ENCODE measurements at places on chromosomes 5 and 9.

GRCh38 chr9:122315534-122315933, 50.9 kb downstream of the MRRF start:
- no peak for DNase-seq

GRCh38 chr5:113250341-113250953, 184.3 kb downstream of the TSSK1B start:
- DNase-seq = no peak

DNA sequence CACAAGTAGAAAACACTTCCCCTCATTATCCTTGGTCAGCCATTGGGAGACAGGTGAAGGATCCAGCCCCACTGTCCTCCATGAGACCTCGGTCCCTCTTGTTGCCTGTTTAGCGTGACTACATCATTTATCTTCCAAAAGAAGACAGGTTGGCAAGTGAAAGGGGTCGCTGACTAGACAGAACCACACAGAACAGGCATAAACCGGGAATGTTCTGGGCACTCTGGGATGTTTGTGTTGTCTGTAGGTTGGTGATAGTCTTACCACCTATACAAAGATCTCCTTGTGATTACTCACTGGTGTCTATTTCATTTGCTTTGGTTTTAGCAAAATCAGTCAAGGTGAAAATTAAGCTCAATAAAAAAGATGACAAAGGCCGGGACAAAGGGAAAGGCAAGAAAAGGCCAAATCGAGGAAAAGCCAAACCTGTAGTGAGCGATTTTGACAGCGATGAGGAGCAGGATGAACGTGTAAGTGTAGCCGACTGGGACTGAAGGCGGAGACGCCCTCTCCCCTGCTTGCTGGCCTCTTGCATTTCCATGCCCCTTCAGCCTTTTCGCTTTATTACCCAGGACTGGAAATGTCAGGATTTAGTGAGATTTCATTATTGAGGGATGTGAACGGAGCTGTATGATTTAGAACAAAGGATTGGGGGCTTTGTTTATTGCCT, 175.9 kb downstream of the SMARCA2 start:
- DNase-seq = no peak

DNA sequence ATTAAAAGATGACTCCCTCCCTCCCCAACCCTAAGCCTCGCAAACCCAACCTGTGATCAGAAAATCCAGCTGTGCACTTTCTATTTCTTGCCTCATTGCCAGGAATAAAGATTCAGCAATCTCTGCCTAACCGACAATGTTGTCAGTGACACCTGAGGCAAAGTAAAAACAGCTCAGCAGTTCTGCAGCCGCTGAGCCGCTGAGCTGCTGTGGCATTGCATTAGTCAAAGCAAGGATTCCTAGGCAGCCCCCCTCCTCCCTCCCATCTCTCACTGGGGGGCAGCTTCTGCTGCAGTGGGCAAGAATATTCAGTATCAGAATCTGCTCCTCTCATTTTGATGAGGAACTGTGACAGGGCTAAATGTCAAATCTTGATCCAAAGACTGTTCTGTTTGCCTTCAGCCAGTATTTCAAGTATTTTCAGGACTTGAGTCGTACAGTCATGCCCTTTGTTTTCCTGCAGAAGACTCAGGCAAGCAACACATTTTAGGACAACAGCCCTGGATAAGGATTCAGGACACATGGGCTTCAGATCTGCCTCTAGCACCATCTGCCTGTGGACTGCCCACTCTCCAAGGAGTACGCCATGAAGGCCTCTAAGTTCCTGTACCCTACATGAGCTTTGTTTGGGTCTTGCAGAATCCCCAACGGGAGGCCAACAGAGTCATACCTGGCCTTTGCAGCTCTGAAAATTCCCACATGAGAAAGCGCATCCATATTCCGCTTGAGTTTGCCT, 41.1 kb upstream of the DAP start:
- DNase-seq = no peak

DNA sequence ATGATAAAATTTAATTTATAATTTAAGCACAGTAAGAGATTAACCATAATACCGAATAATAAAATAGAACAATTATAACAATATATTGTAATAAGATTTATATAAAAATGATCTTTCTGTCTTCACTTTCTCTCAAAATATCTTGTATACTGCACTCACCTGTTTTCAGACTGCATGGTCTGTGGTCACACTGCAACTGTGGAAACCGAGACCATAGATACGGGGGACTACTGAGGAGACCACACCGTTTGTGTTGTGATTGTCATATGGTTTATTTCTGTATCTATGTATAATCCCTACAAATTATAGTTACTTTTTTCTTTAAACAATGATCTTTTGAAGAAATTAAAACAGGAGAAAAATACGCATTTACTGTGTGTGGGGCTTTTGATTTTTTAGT, 78.8 kb upstream of the TNFAIP8 start:
- no peak for DNase-seq

GRCh38 chr5:93587597-93588351, 4.8 kb downstream of the NR2F1 start:
- no peak for DNase-seq

GRCh38 chr5:6419340-6419852, 29.3 kb upstream of the UBE2QL1 start:
- no peak for DNase-seq

DNA sequence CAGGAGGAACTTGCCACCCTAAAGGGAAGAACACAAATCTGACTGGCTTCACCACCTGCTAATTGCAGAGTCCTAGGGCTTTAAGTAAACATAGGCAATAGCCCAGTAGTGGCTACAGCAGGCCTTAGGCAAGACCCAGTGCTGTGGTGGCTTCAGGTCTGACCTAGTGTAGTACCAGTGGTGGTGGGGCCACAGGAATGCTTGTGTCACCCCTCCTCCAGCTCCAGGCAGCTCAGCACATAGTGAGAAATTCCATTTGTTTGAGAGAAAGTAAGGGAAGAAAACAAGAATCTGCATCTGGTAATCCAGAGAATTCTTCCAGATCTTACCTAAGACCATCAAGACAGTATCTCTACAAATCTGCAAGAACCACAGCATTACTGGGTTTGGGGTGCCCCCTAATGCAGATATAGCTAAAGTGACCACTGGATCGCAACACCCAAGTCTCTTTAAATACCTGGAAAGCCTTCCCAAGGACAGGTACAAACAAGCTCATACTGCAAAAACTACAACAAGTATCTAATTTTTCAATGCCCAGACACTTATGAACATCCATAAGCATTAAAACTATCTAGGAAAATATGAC, 102.6 kb upstream of the TRPM3 start:
- DNase-seq = no peak

DNA sequence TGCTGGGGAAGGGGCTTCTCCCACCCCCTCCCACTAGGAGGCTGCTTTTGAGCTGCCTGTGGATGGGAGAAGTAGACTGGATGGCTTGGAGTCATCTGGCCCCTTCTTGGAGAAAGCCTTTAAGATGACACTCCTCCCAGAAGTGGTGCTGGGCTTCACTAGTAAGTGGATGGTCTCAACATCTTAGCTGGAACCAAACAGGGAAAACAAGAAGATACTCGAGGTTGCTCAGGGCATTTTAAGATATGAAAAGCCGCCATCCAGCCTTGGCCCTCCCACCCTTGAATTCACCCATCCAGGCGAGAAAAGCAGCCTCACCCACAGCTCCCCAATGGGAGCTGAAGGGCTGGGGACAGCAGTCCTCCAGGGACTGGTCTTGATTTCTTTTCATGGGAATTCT, 7.8 kb upstream of the SMIM32 start:
- no peak for DNase-seq

DNA sequence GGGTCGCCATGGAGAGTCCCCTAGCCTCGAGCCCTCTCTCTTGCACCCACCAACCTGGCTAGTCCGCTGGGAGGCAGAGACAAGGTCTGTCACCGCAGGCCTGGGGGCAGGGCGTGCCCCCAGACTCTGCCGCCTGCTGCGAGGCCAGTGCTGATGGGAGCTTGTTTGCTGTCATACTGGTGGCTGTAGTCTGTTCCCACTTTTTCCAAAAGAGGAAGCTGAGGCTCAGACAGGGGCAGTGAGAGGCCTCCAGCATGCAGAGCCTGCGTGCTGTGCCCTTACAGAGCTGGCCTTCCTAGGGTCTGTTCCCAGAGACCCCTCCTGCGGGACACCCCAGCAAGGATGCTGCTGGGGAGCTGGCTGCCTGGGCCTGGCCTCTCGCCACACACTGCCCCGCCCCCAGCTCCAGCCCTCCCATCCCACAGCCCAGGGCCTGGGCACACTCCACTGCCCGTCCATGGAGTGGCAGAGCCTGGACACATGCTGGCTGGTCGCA, 21.0 kb upstream of the SUSD3 start:
- no peak for DNase-seq

DNA sequence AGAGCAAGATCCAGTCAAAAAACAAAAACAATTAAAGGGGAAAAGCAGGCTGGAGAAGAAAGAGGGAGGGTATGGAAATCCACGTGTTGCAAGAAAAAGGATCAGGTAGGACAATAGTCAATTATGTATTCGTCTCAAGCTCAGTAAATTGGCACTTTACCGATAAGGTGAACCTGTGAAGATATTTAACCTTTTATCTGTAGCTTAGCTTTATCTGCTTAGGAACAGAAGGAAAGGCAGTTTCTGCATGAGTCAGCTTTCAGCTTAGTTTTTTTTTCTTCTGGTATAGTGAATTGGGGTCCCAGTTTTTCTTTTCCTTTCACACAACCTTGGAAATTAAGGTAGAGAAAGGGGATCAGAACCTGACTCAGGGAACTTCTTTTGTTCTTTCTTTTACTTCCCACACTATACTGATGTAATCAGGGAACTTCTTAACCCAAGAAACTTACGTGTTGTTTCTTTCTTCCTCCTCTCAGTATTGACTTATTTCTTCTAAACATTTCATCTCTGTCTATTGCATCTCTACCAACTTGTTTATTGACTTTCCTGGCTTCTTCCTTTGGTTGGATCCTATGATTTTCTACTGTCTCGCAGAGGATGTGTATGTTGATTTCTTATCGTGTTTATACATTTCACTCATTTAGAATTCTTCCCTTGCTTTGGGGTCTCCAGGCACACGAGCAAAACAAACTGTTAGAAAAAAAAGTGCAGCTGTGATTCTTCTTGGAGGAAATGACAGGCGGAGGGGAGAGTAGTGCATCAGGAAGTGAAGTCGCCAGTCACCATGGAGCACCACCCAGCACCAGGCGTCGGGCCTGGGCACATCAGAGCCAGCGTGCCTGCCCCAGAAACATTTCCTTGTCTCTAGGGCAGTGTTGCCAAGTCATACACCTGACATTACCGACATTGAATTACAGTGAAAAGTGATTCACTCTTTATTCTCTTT, 123.0 kb upstream of the LHFPL2 start:
- no peak for DNase-seq

DNA sequence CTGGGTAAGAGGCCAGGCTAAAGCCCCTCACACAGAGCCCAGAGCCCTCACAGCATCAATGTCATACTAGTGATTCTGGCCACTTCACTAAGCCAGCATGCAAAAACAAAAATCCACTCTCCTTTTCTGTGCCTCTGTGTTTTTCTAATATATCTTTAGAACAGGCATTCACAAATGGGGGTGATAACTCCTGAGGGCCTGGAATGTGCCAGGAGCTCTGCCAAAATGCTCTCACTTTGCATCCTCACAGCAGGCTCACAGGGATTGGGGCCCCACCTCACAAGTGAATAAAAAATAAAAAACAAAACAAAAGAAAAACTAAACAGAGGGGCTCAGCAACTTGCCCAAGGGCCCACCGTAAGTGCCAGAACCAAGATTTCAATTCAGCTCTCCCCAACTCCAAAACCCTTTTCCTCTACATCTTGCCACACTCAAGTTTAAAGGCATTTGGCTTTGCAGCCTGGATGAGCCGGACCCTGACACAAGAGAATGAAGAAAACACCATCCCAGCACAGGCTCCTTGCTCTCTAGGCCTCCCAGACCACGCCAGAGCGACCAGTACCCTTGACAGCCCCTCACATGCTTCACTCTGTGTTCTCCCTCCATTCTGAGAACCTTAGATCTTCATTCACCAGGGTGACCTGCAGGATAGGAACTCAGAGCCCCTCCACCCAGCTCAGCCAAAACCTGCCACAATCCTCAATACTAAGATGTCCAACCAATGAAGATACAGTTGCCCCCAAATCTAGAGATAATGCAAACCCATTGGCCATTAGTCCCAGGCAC, 51.3 kb downstream of the SAXO1 start:
- no peak for DNase-seq

- DNase-seq = no peak
Observed at GRCh38 chr5:176773408-176774035, 36.8 kb upstream of the UNC5A start.

- no peak for DNase-seq
Observed at GRCh38 chr9:81535542-81536241, 153.7 kb downstream of the TLE1 start.

- DNase-seq = no peak
Observed at GRCh38 chr9:108837530-108837929, 18.3 kb downstream of the ACTL7B start.

DNA sequence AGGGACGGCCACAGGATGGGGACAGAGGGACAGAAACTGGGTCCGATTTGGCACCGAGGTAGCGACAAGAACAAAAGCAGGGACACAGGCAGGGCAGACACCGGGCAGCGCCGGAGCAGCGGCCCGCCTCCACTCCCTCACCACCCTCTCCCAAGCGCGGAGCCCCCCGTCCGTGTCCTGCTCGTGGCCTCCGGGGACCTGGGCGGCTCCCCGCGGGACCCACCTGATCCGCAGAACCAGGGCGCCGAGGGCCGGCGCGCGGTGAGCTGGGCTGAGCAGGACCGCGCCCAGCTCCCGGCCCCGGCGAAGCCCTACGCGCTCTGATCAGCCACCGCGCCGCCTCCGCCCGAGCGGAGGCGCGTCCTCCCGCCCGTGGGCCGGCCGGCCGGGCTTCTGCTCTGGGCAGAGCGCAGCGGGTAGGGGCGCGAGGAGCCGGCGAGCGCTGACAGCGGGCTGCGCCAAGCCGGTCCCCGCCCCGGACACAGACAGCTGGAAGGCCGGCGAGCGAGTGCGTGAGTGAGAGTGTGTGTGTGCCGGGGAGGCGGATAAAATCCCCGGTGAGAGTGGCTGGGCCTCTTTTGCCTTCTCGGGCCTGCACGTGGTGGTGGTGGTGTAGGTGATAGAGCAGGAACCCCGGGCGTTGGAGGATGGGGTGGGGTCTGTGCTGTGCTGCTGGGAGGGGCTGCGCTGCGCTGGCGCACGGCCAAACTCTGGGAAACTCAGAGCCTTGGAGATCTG, at the start of gene GGTA1:
TSS of gene GGTA1 (minus strand) at position 418 of the 738 bp plus-strand sequence. CDS start 31,922 bp downstream, outside the sequence.
- DNase-seq = no peak

DNA sequence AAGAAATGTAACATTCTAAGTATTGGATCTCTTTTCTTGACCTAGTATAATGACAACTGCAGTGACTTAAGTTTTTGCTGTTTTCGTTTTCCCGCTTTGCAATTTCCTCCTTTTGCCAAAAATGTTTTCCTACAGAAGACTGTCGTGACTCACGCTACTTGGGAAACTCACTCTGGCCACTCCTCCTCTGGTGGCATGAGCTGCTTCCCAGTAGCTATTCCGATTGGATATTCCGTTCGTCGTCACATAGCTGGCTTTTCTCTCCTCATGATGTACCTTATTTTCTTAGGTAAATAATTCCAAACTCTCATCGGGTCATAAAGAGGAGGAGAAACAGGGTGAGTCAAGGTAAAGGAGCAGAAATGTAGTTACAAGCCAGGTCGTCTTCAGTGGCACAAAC, 64.9 kb downstream of the GOLPH3 start:
- no peak for DNase-seq

DNA sequence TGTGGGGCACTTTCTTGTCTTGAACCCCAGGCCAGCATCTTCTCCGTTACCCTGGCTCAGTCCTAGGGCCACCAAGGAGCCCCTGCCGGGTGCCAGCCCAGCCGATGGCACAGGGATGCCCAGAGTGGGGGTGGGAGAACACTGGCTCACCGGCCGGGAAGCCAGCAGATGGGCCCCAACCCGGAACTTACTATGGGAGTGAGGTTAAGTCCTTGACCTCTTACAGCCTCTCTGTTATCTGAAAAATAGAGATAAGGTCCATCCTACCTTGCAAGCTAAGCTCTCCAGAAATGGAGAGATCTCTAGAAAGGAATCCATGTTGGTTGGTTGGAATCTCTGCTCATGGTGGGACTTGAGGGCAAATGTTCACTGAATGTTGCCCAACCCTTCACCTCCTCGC, 20.8 kb downstream of the SH3PXD2B start:
- DNase-seq = no peak

All from activated CD8-positive, alpha-beta memory T cell treated with anti-CD3 and anti-CD28 coated beads for 4 hours (primary cell).